T47D (cell line): ENCODE measurements at places on chromosomes 11 and 22.

DNA sequence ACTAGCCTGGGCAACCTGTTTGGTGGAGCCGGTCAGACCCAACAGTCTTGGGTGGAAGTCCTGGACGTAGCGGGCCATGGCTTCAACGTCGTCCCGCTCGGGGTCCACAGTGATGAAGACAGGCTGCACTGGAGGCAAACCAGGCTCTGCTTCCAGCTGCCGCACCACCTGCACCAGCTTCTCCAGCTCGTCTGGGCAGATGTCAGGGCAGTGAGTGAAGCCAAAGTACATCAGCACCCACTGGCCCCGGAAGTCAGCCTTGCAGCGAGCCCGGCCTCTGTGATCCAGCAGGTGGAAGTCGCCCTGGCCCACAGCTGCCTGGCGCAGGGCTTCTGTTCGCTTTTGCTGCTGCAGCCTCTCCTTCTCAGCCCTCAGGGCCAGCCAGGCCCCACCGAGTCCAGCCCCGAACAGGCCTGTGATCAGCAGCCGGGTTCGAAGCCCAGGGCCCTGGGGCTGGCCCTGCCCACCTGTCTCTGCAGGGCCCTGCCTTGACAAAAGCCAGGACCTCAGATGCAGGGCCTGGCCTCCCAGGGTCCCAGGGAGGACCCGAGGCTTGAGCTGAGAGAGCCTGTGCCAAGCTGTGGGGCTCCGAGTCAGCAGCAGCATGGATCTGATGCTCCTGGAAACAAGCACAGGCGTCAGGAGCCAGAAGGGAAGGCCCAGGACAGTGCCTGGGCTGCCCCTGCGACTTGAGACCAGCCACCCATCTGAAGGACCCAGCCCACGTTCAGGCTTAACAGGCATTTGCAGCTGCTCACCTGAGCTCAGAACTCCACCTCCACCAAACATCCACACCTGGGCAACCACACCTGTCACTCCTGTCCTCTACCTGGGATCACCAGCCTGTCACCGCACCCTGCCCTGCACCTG, 1.4 kb downstream of the SCO2 start:
- no peak for DNase-seq

DNA sequence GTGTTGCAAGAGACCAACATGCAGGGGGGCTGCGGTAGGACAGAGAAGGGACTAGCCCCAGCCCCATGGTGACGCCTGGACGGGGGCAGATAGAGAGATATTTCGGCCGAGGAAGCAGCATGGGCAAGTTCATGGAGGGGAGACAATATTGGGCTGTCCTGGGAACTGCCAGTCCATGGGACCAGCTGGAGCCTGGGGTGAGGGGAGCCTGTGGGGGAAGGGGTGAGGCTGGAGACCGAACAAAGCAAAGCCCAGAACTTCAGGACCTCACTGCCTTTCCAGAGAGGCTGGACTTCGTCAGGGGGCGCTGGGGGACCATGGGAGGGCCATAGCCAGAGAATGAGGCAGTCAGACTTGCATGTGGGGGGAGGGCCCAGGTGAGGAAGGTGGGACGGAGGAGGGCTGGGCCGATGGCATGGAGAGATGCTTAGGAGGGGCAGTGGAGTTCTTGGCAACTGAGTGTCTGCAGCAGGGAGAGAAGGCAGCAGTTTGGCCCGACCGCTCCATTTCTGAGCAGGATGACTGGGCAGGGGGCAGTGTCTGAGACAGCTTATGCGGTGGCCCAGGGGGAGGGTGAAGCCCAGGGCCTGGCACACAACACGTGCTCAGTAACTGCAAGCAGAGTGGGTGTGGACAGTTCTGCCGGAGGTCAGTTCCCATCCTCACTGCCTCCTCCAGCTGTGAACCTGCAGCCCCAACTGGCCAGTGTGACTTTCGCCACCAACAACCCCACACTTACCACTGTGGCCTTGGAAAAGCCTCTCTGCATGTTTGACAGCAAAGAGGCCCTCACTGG, 712 bp downstream of the UPK3A start:
- DNase-seq: no peak

DNA sequence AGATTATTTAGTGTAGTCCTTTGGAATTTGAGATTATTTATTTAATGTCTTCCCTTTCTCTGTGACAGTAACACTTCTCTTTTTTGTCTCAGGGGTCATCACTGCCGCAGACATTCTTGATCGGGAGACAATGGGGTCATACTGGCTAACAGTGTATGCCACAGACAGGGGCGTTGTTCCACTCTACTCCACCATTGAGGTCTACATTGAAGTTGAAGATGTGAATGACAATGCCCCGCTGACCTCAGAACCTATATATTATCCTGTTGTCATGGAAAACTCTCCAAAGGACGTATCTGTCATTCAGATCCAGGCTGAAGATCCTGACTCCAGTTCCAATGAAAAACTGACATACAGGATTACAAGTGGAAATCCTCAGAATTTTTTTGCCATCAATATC, 299.9 kb downstream of the FAT3 start:
- no peak for DNase-seq

DNA sequence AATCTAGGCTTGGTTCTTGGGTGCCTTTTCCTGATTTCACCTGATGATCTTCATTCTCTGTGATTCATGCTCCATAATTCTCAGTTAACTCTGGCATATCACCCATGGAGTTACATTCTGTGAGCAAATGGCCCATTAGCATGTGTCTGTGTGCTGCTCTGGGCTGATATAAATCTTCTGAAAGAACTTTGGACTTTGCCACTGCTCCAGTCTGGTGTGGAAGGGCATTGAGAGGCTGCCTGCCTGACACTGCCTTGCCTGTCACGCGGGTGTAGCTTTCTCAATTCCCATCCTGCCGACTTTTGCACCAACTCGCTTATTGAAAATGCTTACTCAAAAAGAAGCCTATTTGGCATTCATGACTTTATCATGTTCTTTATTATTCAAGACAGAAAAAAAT, 42.2 kb downstream of the FAT3 start:
- no peak for DNase-seq

GRCh38 chr11:102719620-102720277, 5.0 kb downstream of the MMP8 start:
- DNase-seq: no peak

DNA sequence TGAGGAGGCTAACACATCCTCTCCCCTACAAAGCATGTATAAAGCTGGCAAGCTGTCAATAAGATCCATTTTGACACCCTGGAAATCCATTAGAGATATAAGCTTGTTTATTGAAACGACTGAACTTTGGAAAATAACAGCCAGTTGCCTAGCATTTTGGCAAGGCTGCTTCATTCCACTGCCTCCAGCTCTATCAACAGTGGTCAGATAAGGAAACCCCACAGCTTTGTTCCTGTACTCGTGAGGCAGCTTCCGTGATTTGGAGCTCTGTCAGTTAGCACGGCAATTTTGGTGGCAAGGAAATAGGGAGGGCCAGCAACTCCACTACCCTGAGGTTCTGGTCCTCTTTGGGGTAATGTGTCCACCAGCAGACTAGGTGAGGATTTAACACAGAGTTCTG, 2.0 kb upstream of the OR51S1 start:
- DNase-seq: no peak

DNA sequence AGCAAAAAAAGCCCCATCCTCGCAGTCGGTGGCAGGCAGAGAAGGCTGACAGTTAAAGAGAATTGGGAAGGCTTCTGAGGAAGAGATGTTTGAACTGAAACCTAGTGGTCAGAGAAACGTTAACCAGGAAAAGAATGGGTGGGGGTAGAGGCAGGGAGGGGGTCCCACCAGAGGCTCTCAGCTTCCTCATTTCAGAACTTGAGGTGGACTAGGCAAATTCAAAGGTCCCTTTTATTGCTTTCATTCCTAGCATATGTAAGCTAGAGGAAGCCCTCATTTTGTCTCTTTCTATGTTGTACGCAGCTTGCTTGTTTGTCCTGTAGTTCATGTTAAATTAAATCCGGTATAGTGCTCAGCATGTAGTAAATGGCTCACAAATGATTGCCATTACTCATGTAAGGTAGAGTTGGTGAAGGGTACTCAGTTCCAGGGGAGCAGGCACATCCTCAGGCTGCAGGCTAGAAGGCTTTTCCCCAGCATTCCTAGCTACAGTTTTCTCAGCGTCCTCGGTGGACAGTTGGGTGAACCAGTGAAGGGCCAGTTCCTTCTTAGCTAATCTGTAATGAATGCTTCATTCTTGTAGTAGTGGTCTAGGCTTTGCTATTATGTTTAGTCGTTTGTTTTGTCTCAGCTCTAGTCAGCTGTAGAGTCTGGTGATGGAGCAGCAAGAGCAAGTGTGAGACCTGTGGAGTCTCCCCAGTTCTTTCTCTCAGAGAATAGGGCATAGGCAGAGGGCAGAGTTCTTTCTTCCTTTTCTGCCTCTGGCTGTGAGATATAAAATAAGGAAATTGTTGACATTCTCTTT, 58.6 kb downstream of the UVRAG start:
- DNase-seq: no peak

DNA sequence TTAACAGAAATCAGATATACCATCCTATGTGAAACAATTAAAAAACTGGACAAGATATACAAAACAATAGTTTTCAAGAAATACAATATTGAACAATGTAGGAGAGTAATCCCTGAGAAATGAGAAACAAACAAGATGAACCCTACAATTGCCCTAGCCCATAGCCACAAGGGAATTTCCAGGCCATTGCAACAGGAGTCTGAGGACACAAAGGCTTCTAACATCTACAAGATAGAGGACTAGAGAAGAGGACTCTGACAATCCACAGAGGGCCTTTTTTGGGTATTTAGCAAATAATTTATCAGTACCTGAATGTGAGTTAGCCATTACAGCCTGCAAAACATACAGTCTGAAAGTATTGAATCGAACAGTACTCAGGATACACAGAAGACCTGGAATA, 251.7 kb downstream of the GRM5 start:
- no peak for DNase-seq

GRCh38 chr11:14308114-14308896, 50.7 kb downstream of the RRAS2 start:
- DNase-seq: peak; percentile 18

- DNase-seq: peak; percentile 44
Measured at GRCh38 chr11:100827934-100828661, 141.0 kb downstream of the ARHGAP42 start.

GRCh38 chr11:130772266-130773227, 143.7 kb downstream of the SNX19 start:
- peak; percentile 43 for DNase-seq

DNA sequence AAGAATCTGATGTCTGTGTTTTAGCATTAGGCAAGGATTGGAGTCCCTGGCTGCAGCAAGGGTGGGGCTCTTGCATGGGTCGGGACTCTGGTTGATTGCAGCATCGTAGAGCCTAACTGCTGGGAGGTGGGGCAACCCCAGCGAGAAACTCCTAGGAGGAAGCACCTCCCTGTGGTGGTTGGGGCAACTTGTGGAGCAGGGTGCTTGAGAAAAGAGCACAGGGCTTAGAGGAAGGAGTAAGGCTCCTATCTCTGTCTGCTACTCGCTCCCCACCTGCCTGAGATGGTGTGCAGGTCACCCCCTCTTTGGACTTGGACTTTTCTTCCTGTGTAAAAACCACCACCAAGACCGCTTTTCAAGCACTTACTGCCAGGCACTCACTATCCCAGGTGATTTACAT, 15.6 kb downstream of the SREBF2 start:
- peak; percentile 58 for DNase-seq

- no peak for DNase-seq
Measured at GRCh38 chr11:105111145-105111944, 28.2 kb downstream of the CARD18 start.

DNA sequence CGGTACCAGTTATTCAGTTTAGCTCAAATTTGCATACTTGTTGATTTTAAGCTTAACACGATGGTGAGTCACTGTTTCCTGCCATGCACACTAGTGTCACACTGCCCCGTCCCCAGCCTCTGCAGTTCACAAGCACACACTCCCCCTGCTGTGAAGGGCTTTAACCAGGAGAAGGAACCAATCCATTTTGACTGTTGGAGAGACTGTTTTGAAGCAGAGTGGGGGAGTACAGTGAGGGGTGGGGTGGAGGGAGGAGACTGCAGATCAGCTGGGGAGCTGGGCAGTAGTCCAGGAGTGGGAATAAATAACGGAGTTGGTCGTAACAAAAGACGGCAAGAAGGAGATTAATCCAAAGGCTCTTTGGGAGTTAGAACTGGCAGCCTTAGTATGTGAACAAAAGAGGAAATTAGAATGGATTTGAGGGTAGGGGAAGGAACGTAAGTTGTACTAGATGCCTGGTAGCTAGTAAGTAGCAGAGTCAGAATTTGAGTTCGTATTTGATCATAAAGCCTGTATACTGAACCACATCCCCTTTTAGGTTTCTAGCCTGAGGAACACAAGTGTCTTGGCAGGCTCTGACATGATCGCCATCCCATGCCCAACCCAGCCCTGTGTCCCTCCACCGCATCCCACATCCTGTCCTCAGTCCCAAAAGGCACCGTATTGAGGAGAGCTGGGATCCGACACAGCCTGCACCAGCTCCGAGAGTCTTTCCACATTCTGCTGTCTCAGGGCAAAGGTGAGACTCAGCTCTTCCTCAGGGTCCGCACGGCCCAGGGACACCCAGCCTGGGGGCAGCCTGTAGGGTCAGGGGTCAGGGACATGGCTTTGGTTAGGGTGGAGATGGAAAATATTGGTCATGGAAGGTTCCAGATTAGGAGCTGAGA, 862 bp downstream of the TPP1 start:
- no peak for DNase-seq

- no peak for DNase-seq
Measured at GRCh38 chr11:120224361-120224760, 13.5 kb downstream of the OAF start.

GRCh38 chr11:128620309-128621100, 33.1 kb upstream of the ETS1 start:
- no peak for DNase-seq

GRCh38 chr11:69169479-69169878, 13.7 kb downstream of the SMIM38 start:
- DNase-seq: no peak
